CD4-positive, alpha-beta T cell treated with Interferon alpha-2 for 1 hour (primary cell): ENCODE measurements at places on chromosomes 3 and 15.

DNA sequence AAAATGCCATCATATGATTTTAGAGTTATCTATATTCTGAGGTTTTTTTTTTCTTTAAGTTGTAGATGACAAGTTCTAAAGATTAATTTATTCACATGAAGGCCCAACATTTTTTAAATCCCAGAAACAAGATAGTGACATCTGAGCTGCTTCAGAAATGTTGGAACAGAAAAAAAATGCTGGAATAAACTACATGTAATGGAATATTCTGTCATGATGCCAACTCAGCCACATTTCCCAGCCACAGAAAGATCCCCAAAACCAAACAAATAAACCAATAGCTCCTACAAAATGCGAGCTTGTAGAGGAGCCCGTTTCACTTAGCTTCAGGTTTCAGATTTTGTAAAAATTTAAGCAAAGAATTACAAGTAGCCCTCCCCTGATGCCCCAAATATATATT lies 111.0 kb upstream of the MYO5C start:
- no peak for DNase-seq

- no peak for DNase-seq
These were observed 30.7 kb downstream of the XXYLT1 start for GRCh38 chr3:195240171-195240701.

DNA sequence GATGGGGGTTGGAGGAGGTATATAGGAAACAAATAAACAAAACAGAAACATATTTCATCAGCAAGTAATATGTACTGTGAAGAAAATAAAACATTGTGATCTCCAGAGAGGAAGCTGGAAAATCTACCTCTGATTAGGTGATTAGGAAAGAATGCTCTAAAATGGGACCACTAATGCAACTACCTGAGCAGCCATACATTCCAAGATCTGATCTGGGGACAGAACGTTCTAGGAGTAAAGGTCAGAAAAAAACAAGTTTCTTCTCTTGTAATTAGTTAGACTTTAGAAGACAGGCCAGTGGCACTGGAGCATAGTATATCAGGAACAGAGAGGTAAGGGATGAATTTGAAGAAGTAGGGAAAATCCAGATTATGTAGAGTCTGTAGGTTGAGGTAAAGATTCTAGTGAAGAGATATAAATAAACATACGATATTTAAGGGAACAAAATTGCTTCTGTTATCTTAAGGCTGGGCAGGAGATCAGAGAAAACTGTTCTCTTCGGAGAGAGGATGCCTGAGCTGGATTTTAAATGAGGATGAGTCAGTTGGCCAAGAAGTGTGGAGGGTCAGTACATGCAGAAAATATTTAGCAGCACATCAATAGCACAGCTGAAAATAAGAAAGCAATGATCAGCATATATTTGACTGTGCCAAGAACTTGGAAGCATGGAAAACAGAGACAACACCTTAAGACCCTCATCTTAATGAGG lies 429.5 kb downstream of the NLGN1 start:
- no peak for DNase-seq

GRCh38 chr3:14461006-14461747 lies 58.8 kb downstream of the SLC6A6 start:
- DNase-seq: no peak

- DNase-seq: no peak
These were observed 358.6 kb upstream of the KCNH8 start for GRCh38 chr3:18789734-18790133.

- DNase-seq: no peak
These were observed 28.4 kb downstream of the CHCHD6 start for GRCh38 chr3:126732281-126733060.

GRCh38 chr3:46695962-46696894 lies 2.7 kb upstream of the ALS2CL start:
- no peak for DNase-seq
